ENCODE measurements at places on chromosomes 12 and 14.

- DNase-seq, result no peak
These were observed 118.8 kb upstream of the CCND2 start for GRCh38 chr12:4154672-4155225.

- DNase-seq, result no peak
These were observed 22.2 kb upstream of the KIF21A start for GRCh38 chr12:39464976-39465695.

DNA sequence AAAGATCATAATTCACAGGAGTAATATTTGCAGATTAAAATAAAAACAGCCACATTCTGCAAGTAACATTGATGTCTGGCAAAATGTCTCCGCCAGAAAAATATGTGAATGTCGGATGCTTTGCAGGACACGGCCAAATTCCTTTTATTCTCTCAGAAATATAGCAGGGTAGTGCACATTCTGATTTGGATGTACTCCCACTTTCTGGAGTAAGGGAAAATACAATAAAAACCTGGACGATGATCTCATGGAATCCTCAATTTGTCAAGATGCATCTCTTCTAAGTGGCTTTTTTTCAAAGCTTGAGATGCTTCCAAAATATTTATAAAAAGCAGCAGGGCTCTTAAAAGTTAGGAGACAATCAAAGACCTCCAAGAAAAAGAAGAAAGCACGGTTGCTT is 133.3 kb downstream of the TBX5 start:
- no peak for DNase-seq

DNA sequence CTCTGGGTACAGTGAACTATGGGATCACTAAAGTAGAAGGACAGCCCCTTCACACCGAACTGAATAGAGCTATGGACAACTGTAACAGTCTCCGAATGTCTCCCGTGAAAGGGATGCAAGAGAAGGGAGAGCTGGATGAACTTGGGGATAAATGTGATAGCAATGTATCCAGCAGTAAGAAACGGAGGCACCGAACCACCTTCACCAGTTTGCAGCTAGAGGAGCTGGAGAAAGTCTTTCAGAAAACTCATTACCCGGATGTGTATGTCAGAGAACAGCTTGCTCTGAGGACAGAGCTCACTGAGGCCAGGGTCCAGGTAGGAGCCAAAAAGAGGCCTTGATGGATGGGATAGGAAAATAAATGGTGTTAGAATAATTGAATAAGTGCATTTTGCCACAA is 3.5 kb downstream of the ALX1 start:
- DNase-seq, result no peak

- DNase-seq, result no peak
These were observed 64.9 kb upstream of the LMNTD1 start for GRCh38 chr12:25617991-25618390.

- no peak for DNase-seq
These were observed 36.7 kb downstream of the TMEM116 start for GRCh38 chr12:111976291-111976690.

GRCh38 chr14:100212476-100213333 is 26.2 kb upstream of the YY1 start:
- peak; percentile 34 for DNase-seq

DNA sequence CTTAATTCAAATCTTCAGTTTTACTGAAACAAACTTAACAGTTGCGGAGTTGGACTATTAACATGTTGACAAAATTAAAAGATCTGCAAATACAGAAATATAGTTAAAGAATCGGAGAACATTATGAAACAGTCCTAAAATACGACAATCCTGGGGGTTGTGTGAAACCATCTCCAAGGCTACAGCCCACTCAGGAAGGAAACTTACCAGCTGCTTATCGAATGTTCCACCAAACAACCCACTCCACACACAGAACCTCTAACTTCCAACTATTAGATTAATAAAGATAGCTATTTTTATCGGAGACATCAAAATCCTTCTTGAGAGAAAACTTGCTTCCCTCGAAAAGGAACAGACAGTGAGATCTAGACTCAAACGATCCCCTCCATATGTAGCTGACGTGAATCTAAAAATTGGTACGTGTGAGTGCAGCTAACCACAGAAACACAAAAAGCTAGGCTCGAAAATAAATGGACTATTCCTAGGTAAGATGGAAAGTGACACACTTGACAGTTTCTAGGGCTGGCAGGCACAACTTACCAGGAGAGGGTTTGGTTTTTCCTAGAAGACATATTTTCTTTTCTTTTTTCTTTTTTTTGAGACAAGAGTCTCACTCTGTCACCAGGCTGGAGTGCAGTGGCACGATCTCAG is 12.9 kb downstream of the VPS37B start:
- peak; percentile 76 for DNase-seq

GRCh38 chr14:102316338-102316742 is 3.2 kb upstream of the ZNF839 start:
- DNase-seq, result peak; percentile 70
